ENCODE measurements at places on chromosomes 7 and 10.

- no peak for DNase-seq
Measured at GRCh38 chr10:77196614-77197013, 441.0 kb downstream of the KCNMA1 start.

- peak; percentile 42 for DNase-seq
Measured at GRCh38 chr10:71970331-71970730, 6.1 kb downstream of the CHST3 start.

DNA sequence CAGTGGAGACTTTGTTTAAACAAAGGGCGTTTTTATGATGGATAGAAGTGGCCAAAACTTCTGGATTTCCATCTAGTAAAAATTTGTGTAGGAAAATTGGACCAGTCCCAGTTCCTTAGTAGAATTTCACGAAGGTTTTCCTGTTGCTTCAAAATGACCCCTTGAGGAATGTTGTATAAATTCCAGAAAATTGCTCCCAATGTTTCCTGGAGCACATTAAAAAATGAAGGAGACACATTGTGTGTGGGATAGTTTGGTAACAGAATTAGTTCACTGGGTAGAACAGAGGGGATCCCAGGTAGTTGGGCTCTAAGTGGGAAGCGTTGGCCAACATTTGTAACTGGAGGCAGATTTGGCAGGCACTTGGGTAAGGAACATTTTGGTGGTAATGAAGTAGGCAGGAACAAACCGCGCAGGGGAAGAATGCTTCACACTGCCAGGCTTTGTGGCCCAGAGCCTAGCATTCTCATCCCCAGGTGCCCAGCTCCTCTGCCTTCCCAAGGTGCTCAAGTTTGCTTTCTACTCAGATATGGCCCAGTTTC lies 758.6 kb downstream of the AUTS2 start:
- DNase-seq = no peak

DNA sequence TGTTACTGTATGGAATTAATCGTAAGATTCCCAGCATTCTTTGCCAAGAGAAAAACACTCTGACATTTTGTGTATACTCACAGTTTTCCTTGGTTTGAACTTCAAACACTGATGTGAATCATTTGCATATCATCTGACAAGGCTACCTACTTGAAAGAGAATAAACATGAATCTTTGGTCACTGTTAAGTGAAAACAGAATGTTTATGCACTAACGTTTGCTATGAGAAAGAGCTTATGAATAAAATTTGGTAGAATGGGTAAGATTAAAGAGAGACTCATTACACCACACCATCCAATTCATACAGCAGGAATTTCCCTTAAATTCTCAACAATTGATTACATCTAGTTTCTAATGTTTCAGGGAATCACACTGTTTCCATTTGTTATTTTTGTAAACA lies 46.6 kb downstream of the MACC1 start:
- no peak for DNase-seq
